EH (cell line): ENCODE measurements at places on chromosomes 5 and 9.

DNA sequence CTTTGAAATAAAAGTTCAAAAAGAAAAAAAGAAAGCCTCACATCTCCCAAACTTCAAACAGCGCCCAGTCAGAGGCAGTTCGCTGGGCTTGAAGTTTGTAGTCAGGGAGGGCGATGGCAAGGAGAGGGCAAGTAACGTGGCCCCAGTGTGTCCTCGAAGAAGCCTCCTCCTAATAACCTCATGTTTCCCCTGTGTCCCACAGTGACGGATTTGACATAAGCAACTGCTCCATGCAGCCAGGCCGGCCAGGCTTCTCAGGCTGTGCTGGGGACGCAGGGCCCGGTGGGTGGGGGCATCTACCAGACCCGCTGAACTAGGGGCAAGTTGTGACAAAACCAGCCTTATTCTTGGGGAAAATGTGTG is 172.2 kb downstream of the ERCC6L2 start:
- no peak for DNase-seq

GRCh38 chr9:98795970-98796363 is 388 bp downstream of the ANKS6 start:
- DNase-seq, result peak; percentile 21

- DNase-seq, result no peak
These were observed 1326.6 kb upstream of the C9orf72 start for GRCh38 chr9:28899926-28900325.

DNA sequence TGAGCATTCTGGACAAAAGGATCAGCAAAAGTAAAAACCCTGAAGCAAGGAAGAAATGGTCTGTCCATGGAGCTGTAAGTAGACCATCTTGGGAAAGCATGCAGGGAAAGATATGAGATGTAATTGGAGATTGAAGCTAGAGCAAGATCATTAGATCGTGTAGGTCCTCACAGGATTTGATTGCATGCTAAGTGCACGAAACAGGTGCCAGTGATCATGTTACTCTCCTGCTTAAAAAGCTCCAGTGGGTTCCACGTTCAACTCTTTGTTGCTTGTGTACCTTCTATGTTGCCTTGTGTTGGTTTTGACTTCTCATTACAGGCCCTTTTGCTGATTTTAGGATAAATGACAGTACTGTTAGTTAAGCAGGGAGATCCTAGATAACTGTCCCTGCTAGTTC is 442.0 kb downstream of the DMRT2 start:
- DNase-seq, result no peak

GRCh38 chr9:137421838-137422603 is 941 bp downstream of the EXD3 start:
- no peak for DNase-seq

DNA sequence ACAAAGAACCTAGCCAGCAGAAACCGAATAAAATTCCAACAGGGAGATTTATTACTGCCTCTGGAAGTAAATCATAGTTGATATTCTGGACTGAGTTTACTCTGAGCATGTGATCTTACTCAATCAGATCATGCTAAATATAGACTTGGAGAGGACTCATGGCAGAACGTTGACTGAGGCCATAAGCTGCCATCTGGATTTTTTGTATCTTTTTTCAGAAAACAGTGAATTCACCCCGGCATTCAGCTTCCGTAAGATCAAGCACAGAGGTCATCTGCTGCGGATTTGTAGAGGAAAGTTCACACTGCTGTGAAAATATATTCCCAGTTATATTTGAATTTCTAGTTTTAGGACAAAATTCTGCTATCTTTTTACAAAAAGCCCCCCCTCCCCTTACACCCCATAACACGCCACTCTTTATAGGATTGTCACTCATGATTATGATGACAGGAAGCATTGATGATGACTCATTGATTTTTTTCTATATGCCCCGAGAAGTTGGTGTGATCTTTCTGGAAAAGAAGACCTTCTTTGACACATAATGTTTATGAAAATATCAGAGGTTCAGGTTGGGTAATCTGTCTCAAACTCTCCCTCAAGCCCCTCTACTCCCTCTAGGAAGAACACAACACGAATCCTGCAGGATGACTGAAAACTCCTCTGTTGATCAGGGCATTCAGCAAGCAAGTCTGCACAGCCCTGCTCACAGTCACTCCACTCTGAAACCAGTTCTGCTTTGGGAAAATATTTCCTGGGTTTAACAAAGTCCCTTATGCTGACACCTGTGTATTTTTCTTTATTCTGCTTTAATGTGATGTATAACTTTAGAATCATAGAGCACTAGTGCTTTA is 70.8 kb downstream of the NXNL2 start:
- DNase-seq, result peak; percentile 72

- DNase-seq, result no peak
These were observed 4.3 kb downstream of the SMIM3 start for GRCh38 chr5:150782850-150783249.

- peak; percentile 0 for DNase-seq
These were observed 131.3 kb upstream of the CCDC180 start for GRCh38 chr9:97176206-97176605.
